GM13976 (cell line): ENCODE measurements at places on chromosomes 2 and 18.
A peak's percentile ranks its signal among the peaks of the same experiment; 100 is the strongest.

- DNase-seq: no peak
These were observed 1399.3 kb upstream of the LRRTM1 start for GRCh38 chr2:81703831-81704230.

DNA sequence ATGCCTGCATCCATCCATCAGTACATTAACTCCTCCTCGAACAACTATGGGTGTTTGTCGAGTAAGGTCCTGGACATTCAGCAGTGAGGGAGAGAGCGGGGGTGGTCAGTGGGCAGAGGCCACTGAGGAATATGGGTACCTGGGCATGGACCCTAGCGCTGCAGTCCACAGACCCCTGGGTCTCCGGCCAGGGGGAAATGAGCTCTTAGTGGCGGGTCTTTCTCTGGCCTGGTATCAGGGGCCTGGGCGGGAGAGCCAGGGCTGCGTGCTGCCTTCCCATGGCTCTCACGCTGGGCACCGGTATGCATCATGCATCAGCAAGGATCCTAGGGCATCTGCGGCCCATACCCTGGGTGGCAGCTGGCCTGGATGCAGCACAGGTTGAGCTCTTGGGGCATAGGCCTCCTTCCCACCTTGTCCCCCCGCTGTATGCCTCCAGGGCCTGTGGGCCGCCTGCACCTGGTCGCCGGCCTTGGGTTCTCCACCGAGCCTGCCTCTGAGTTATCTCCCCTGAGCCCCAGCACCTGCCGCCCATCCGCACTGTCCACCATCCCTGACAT is 1.3 kb upstream of the MOCOS start:
- DNase-seq: no peak

- no peak for DNase-seq
These were observed 146.0 kb upstream of the SOX11 start for GRCh38 chr2:5546181-5546580.

- no peak for DNase-seq
These were observed 81.8 kb downstream of the C1QL2 start for GRCh38 chr2:119076713-119077112.

- no peak for DNase-seq
These were observed 18.0 kb downstream of the C2orf74 start for GRCh38 chr2:61179701-61180639.

DNA sequence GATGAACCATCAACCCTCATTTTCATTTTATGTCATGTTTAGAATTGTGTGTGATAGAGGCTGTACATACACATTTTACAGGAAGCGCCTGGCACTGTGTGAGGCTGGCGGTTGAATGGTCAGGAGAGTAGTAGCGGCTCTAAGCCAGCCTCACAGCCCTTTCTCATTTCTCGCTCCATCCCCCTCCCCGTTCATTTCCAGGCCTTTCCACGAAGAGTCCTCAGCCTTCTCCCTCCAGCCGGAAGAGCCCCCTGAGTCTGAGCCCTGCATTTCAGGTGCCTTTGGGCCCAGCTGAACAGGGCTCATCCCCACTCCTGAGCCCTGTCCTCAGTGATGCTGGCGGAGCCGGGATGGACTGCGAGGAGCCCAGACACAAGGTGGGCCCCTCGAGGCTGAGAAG is 51.8 kb downstream of the STK25 start:
- DNase-seq: no peak

DNA sequence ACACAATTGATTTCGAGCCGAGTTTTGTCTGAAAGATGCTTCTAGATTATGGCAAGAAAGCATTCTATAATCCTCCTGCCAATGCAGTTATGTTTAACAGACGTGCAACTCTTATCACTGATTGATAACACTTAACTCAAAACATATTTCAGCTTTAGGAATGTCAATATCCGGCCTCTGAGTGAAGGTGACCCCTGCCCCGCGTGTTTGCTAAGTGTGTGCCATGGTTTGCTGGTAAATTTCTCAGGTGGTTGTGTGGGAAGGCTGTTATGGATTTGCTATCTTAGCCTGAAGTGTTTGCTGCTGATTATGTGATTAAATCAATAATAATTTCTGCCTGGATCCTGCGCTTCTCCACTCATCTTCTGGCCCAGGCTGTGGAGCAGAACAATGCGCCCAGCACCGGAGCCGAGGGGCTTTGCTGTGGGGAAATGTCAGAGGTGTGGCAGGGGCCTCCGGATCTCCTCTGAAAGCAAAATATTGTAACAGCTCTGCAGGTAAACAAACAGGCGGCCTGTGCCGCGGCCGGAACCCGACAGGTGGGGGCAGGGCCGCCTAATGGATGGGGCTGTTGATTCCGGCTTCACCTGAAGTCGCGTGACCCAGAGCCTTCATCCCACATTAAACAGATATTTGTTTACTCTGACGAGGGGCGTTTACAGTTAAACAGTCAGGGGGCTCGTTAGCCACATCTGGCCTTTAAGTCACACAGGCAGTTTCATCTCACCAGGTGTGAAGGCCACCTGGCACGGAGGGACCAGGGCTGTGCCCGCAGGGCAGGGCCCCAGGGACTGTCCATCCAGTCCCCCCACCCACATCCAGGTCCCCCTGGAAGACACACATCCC is 210.7 kb upstream of the SALL3 start:
- no peak for DNase-seq

DNA sequence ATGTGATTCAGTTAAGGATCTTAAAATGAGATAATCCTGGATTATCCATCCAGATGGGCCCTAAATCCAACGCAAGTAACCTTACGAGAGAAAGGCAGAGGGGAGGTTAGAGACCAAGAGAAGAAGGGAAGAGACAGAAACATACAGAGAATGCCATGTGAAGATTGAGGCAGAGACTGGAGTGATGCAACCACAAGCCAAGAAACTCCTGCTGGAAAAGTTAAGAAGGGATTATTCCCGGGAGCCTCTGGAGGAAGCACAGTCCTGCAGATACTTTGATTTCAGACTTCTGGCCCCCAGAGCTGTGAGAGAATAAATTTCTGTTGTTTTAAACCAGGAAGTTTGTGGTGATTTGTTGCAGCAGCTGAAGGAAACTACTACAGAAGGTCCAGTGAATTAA is 992.7 kb downstream of the BCL11A start:
- DNase-seq: no peak

- DNase-seq: peak; percentile 41
These were observed 502 bp downstream of the MERTK start for GRCh38 chr2:111898703-111899514.

- DNase-seq: no peak
These were observed 116.6 kb downstream of the HDAC4 start for GRCh38 chr2:239283961-239284795.

- no peak for DNase-seq
These were observed 980.8 kb downstream of the TSN start for GRCh38 chr2:122736279-122736678.

GRCh38 chr2:15719566-15720313 is 128.1 kb downstream of the DDX1 start:
- DNase-seq: no peak

DNA sequence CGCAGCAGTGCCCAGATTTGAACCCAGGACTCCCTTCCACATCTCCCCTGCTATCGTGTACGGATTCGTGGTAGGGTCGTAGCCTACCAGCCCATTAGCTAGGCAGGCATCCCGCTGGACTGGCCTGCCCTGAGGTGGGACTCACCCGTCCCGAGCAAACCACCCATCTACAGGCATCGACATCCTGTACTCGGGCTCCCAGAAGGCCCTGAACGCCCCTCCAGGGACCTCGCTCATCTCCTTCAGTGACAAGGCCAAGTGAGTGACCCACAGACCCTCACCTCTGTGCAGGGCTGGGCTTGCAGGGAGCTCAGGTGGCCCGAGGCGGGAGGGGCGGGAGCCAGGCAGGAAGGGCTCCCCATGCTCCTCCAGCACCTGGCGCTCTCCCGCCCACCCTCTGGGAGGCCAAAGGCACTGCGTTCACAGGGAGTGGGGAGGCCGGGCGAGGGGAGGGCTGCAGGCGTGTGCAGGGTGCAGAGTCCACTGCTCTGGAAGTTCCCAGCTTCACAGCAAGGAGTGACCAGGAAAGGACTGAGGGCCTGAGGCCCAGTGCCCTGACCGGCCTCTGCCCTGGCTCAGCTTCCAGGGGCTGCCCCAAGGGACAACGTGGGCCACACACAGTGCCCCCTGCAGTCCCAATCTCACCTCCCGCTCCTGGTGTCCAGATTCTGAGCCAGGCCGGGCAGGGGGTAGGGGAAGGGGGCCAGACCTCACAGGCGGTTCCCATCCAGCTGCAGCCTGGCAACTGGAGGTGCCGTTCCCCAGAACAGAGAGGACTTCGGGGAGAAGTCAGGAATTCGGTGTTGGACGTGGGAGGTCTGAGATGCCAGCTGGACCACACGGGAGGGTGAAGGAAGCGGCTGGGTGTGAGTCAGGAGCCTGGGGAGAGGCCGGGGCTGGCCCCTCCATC is 5.4 kb downstream of the AGXT start:
- no peak for DNase-seq

DNA sequence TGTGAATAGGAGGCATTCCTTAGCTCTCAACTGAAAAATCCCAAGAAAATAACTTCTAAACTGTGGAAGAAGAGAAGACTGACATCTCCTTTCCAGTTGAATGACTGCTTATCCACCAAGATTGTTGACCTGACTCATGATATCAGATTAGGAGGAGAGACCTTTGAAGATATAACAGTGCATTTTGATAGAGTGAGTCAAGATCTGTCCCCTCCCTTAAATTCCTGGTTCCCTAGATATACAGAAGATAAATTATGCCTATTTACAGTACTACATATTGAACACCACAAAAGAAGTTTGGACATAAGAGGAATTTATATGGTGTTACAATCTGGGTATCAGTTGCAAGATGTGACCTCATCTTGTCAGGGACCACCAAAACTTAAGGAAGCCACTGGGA is 285.3 kb upstream of the ZSWIM2 start:
- no peak for DNase-seq
